Stimulated activated effector memory CD8-positive, alpha-beta T cell treated with anti-CD3 and anti-CD28 coated beads, Interleukin-12 subunit alpha, Interleukin-12 subunit beta, amount 100 ng/mL, for 72 hours (primary cell): ENCODE measurements at places on chromosomes 2 and 18.

DNA sequence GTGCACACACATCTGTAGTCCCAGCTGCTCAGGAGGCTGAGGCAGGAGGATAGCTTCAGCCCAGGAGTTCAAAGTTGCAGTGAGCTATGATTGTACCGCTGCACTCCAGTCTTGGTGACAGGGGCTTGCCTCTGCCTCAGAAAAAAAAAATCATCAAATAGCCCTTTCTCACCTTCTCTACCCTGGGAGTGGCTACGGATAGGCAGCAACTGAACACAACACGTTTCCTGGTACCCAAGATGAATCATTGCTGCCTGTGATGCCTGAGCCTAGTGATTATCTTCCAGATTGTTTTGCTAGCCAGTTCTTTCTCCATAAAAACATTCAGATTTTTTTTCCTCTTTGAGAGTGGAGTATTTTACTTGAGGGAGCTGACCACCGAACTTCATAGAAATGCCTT, 13.5 kb downstream of the INPP4A start:
- no peak for DNase-seq

- no peak for DNase-seq
Observed at GRCh38 chr2:198134293-198134955, 330.0 kb downstream of the PLCL1 start.

GRCh38 chr2:237614151-237614720, 13.2 kb upstream of the LRRFIP1 start:
- DNase-seq, result no peak

DNA sequence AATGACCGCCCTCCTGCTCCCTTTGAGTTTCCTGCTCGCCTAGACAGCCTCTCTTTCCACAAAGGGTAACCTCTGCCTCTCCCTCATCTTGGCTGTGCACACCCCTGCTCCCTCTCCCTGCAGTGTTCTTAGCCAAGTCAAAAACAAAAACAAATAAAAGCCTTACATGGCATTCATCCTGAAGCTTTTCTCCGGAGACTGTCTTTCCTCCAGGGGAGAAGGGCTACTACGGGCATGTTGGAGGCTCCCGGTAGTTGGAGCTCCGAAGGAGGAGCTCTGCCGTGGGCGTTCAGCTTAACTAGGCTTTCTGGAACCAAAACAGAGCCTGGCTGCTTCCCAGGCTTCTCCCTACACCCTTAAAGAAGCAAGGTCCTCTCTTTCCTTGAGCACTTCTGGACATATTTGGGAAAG, 104.2 kb downstream of the TPGS2 start:
- DNase-seq, result no peak

DNA sequence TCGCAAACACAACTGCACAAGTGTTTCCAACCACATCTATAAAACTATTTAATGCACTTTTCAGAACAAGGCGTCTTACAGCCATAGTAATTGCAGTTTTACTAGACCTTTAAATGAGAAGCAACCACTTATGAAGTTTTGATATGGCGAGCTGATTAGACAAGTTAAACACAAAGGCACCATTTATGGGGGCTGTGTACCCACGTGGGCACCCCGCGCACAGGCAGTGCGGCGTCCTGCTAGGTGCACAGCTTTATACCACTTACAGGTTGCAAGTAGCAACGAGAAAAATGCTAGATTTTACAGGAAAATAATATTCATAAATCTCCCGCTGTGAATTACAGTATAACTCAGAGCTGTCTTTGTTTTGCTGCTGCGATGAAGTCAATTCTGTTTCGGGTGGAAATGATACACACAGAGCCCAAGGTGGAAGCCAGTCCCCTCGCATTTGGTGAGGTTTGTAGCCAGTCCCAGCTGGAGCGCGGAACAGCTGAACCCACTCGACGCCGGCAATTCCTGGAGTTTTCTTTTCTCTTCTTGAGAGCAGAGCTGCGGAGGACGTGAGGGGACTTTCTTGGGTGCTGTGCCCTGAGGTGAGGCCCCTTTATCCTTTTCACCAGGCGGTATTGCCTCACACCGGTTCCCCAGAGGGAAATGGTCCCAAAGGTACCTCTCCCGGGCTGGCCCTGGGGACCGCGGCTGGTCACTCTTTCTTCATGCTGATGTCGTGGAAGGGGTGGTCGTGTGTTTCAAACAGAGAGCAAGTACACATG, 76.7 kb downstream of the PTGR3 start:
- no peak for DNase-seq
